Fibroblast of skin of left biceps (primary cell): ENCODE measurements at places on chromosomes 16 and 17.
A peak's percentile ranks its signal among the peaks of the same experiment; 100 is the strongest.

DNA sequence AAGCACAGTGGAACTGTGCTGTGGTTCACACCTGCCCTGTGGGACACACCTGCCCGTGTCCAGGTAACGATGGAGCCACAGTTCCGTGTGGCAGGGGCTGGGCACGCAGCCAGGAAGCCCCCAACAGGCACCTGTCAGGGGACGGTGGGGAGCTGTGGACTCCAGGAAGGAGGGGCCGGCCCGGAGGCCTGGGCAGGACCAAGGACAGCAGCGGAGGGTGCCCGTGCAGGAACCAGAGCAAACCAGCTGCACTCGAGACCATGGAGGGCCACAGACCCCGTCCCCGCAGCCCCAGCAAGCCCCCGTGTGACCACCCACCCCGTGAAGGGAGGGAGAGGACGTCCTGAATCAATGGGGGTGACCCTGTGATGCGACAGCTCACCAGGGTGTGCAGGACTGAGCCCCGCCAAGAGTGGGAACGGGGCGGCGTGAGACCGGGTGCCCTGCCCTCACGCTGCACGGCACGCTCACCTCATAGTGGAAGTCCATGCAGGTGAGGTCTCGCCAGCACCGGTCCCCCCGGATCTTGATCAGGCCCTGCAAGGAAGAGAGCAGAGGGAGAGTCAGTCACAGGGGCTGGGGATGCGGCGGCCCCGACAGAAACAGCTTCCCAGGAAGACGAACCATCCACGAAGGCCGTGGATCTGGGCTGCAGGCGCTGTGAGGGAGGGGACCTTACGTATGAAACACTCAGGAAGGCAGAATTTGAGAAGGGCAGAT is 78.1 kb downstream of the LMF1 start:
- DNase-seq, result no peak

GRCh38 chr16:85986931-85987749 is 88.2 kb downstream of the IRF8 start:
- no peak for DNase-seq

DNA sequence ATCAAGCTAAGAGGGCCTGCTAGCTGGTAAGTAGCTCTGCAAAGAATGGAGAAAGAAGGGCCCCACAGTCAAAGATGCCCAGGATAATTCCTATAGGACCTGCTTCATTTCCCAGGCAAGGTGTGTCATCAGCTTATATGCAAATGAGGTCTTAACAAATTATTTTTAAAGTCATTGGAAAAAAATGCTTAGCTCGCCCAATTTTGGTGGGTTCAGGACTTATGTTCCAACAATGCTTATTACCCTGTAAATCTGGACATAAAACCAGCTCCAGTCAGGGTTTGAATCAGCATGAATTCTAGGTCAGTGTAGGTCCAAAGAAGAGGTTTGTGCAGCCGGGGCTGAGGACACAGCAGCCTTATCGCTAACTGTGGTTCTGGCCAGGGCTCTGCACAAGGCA is 25.4 kb downstream of the ACLY start:
- no peak for DNase-seq

DNA sequence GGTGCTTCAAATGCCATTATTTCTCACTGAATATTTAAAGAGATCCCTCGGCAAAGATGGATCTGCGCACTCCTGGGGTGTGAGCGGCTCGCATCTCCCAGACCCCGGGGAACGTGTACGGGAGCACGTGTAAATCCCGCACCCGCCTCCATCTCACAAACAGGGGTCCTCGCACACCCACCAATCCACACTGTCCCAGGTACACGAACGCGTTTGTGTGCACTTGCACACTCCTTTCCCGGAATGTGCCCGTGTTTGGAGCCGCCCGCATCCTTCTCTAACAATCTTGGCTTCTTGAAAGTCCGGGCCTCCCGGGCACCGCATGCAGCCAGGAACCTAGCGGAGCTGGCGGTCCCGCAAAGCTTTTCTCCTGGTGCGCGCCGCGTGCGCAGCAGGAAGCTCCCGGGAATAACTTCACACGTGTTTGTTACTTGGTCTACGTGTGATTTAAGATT is 2.5 kb upstream of the SALL1 start:
- no peak for DNase-seq

DNA sequence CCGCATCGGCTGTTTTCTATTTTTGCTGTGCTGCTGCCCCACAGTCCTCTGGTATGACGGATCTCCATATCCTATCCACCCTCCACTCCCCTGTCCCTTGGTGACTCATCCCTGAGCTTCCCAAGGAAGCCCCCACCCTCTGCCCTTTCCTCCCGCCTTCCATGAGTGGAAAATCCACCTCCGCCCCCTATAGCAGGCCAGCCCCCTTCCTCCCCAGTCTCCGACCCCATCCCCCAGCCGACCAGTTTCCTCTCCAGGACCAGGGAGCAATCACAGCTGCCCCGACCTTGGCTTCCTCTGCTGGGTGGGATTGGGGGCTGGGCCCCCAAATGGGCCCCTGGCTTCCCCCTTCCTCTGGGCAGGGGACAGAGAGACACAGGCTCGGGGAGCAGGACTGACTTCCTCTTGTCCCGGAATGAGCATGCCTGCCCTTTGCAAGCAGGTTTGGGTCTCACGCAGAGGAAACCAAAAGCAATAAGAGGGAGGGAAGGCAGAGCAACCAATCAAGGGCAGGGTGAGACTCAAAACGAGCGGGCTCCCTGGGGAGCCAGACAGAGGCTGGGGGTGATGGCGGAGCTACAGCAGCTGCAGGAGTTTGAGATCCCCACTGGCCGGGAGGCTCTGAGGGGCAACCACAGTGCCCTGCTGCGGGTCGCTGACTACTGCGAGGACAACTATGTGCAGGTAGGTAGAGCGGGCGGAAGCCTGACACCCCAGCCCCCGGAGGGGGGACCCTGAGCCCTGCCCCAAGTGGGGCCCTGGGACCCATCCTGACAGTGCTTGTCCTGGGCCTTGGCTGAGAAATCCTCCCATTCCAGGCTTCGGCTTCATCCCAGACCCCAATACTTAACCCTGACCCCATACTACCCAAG is at the start of the genes ABI3 and GNGT2:
Gene ABI3 (plus strand): TSS at position 550 of the 872 bp plus-strand sequence. CDS start 18 bp downstream, at position 568.
Gene GNGT2 (minus strand): TSS at position 417 of the 872 bp plus-strand sequence. CDS start 3,152 bp downstream, outside the sequence.
- no peak for DNase-seq

DNA sequence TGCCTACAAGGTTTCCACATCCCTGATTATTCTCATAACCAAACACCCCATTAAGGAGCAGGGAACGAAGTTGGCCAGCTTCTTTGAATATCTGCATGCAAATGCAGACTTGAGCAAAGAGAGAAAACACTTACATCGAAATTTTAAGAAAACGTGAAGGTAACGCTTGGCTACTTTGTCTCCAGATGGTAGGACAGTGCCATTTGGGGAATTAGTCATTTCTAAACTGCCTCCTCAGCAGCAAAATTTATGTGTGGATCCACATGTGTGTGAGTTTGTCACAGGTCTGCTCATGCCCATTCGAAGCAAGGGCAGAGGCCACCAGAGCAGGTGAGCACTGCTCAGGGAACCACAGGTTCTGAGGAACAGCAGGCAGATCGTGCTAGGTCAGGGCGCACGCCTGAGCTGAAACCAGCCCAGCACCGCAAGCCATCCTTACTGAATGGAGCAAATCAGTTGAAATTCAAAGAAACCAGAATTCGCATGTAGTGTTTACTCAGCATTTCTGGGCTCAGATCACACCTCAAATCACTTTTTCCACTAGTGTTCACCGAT is 80.1 kb downstream of the SOCS1 start:
- DNase-seq, result no peak

- DNase-seq, result no peak
Observed at GRCh38 chr17:35372846-35373533, 431 bp downstream of the SLFN11 start.

- DNase-seq, result no peak
Observed at GRCh38 chr16:89658221-89658879, 714 bp downstream of the SPATA33 start.

- DNase-seq, result no peak
Observed at GRCh38 chr17:48809182-48809581, 7.8 kb downstream of the TTLL6 start.

GRCh38 chr17:78956254-78956653 is 23.5 kb downstream of the LGALS3BP start:
- no peak for DNase-seq

DNA sequence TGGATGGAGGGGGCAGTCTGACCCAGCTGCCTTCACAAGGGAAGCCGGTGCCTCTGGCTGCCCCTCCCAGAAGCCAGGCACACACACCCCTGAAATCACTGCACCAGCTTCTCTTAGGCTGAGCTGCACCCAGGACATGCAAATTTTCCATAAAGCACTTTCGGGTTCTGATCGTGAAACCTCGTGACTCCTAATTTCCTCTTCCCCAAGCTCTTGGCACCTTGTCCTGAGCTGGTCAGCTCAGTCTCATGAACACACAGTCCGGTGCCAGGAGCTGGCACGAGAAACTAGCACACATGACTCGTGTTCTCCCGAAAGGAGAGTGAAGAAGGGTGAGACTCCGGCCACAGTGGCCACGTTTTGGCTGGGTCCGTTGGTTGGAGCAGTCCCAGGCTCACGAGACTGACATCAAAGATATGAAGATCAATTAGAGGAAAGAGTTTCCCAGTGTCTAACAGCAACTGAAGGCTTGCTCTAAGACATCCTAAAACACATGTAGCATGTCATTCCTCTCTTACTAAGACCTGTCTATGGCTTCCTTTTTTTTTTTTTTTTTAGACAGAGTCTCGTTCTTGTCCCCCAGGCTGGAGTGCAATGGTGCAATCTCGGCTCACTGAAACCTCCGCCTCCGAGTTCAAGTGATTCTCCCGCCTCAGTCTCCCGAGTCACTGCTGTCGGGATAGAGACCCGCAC is 9.2 kb upstream of the ABR start:
- no peak for DNase-seq

DNA sequence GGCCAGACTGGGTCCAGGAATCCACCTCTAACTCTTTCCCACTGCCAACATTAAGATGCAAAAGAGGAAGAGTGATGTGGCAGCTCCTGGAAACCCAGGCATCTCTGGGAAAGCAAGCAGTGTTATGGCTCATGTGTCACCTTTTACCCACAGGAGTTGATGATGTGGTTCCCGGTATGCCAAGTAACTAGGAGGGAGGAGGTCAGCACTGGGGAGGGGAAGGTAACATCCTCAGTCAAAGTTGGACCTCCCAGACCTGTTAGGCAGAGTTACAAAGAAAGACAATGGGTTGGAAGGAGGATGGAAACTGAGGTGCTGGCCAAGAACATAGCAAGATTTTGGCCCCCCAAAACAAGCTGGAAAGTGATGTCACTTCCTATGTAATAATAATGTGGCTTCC is 11.4 kb downstream of the KRABD2 start:
- DNase-seq, result no peak

GRCh38 chr16:1812732-1813163 is 13.9 kb downstream of the HAGH start:
- no peak for DNase-seq

DNA sequence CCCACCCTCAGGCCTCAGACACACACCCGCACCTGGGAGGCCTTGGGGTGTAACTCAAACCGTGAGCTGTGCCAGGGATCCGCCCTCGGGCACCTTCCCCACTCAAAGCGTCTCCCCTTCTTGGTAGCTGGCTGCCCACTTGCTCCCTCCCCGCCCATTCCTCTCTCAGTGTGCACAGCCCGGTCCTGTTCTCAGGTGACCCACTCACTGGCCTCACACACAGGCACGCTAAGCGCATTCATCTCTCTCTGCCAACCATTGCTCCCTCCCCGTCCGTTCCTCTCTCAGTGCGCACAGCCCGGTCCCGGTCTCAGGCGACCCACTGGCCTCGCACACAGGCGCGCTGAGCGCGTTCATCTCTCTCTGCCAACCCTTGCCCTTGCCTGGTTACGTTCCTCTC is 20.8 kb downstream of the WDR45B start:
- DNase-seq, result no peak

- no peak for DNase-seq
Observed at GRCh38 chr16:62036101-62036801, at the start of gene CDH8. TSS of gene CDH8 (minus strand) at chr16:62036438. CDS start at chr16:62021403, 15,035 bp downstream.

GRCh38 chr17:27553019-27553511 is 77.9 kb upstream of the LGALS9 start:
- DNase-seq, result no peak

- DNase-seq, result no peak
Observed at GRCh38 chr17:10631701-10632100, 25.4 kb downstream of the MYH3 start.

DNA sequence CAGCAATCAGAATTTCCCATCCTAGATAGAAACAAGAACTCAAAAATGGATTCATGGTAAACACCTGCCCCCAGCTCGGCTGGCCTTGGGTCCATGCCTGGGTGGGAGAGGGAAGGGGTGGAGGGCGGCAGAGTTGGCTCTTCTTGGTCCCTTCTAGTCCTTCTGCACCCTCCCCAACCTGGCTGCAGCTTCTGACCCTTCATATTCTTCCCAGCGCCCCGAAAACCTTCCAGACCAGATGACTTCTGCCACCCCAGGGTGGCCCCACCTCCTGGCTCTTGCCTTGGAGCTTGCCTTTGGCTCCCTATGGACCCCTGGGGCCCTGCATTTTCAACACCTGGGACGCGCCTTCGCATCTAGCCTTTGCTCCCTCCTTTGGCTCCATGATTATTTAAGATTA is 5.4 kb upstream of the GJD3 start:
- DNase-seq, result no peak

DNA sequence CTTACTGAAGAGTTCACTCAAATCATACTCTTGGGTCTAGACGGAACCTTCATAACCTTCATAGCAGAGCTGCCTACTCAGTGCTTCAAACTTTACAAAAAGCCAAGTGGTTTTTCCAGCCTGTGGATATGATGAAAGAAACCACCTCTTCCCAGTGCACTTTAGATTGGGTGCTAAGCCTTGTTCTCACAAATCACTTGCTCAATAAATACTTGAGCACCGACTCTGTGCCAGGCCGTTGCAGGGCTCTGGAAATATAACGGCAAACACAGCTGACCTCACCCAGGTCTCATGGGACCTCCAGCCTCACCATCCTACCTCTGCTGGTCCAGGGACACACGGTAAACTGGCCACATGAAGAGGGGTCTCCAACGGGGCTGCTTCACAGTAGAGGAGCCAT is 35.7 kb downstream of the CDRT4 start:
- no peak for DNase-seq

- DNase-seq, result no peak
Observed at GRCh38 chr17:71933306-71933705, 187.5 kb upstream of the SOX9 start.

DNA sequence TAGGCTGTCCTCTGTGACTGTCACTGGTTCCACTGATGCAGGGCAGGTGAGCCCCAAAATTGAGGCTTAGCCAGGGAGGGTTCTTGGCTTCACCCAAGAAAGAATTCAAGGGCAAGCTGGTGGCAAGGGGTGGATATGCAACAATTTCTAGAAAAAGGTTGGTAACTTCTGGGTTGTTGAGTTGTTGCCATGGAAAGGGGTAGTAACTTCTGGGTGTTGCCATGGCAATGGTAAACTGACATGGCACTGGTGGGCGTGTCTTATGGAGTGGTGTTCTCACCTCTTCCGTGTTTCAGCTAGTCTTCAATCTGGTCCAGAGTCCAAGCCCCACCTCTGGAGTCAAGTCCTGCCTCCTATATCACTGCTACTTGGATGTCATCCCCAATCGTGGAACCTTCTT is 9.5 kb upstream of the GUCY2D start:
- no peak for DNase-seq

GRCh38 chr16:62254847-62255246 is 218.6 kb upstream of the CDH8 start:
- DNase-seq, result peak; percentile 17

DNA sequence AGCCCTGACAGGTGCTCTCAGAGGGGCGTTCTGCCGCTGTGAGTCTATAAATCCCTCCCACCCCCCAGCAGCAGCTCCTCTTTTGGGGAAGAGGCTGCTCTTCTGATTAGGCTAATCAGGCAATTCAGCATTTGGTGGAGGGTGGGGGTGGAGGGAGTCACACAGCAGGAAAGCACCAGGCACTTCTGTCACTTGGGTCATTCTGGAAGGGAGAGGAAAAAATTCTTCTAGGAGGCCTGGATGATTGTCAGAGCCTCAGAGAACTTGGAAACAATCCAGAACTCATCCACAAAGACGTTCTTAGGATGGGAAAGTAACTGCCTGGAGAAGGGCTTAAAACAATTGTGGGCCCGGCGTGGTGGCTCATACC is 7.3 kb upstream of the SSTR2 start:
- DNase-seq, result no peak
